ENCODE measurements at places on chromosomes 5 and 9.

- DNase-seq: no peak
These were observed 34.5 kb upstream of the MED27 start for GRCh38 chr9:132114102-132114707.

DNA sequence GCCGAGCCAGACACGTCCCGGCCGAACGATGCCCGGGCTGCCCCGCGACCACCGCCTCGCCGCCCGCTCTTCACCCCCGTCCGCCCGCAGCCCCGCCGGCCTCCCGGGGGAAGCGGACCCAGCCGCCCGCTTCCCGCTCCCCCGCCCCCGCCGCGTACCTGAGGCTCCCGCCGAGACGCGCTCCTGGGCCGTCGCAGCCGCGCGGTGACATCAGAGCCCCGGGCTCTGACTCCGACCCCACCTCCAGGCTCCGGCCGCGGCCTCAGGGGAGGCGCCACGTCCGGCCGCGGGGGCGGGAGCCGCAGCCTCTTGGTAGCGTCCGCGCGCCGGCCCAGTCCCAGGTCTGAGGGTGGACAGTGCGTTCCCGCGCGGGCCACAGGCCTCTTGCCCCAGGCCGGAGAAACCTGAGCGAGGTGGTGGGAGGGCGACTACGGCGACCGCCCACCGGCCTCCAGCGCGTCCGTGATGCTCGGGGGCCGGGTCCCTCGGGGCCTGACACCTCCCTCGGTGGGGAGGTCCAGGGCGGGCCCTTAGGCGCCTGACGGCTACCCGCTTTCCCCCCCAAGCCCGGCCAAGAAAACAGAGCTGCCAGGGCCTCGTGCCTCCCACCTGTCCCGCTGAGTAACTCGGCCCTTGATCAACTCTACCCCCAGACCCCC lies at the start of gene SHROOM1:
TSS of gene SHROOM1 (minus strand) at position 212 of the 659 bp plus-strand sequence. CDS start 4,507 bp downstream, outside the sequence.
- no peak for DNase-seq

- no peak for DNase-seq
These were observed 168.5 kb downstream of the GAS1 start for GRCh38 chr9:86778761-86779160.

DNA sequence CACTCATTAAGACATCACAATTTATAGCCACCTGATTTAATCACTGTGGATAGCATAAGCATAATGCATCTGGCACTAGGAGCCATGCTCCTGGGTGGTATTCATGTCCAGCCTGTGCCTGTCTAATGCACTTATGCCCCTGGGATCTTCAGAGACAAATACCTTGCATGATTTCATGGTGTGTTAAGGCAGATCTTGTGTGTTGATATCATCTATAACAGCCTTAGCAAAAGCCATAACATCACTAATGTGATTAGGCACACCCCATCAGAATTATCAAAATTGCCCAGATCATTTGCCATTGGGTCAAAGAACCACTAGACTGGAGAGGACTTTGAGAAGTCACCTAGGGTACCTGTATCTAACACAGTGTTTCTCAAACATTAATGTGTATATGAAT lies 43.7 kb upstream of the SELENOP start:
- DNase-seq: no peak

DNA sequence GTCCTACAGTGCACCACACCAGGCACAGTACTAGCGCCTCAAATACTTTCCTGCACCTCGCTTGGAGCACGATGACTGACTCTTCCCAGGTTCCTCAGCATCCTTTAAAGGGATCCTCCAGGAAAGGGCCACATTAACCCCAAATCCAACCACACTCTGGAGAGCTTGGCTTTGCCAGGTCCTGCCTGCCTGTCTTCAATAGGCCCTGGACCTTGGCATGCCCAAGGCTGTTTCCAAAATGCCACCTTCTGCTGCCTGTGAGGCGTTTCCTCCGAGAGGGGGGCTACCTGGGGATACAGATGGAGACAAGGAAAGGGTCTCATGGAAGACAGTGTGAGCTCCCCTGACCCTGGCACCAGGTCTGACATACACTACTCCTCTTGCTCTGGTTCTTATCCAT lies 169.9 kb downstream of the DAB2IP start:
- no peak for DNase-seq

DNA sequence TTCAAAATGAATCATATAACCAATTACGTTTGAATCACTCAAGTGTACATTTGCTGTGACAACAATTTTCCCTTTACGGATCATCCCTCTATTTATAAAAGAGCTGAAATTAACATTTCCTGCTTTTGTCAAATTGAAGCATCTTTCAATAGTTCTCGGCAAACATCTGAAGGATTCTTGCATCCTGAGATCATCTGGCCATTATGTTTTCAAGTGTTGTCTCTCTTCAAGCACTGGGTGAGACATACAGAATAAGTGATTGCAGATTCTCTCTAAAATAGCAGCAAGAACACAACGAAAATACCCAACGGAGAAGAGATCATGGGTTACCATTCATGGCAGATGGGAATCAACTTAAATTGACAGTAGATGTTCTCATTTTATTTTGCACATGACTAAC lies 283.4 kb upstream of the GRAMD2B start:
- DNase-seq: no peak

GRCh38 chr5:161342886-161343285 lies 203.6 kb downstream of the GABRB2 start:
- DNase-seq: no peak

- DNase-seq: no peak
These were observed 183.6 kb downstream of the CFAP90 start for GRCh38 chr5:7667216-7667767.

DNA sequence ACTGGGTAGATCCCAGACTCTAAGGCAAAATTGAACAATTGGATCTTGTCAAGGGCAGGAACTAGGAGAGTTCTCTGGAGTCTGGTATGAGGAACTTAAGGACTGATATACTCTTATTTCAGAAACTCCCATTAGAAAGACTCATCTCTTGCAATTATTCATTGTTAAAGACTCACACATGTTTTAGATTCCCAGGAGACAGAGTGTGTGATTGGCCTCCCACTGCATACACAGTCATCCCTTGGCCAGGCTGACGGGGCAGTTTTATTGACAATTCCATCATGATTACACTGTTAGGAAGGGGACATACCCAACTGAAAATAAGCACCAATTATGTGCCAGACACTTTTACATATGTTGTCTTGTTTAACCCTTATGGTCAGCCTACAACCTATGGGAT lies 347.2 kb downstream of the DMAC1 start:
- no peak for DNase-seq

- no peak for DNase-seq
These were observed 239.3 kb upstream of the PRDM9 start for GRCh38 chr5:23268136-23268535.

DNA sequence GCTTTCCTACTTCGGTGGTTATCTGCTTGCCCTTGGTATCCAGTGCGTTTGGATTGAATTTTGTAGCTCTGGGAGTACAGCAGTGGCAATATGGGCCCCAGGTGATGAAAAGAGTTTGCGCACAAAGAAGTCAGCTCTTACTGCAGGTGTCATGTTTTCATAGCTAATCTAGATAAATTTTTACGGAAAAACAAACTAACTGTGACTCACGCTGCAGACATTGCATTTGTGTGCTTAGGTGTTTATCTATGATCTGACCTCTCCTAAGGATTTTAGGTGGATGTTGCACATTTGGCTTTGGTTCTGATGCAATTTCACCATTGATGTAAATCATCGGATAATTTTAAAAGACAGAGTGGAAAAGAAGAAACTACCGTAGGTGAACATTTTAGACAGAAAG lies 92.1 kb downstream of the VCAN start:
- DNase-seq: no peak

- DNase-seq: no peak
These were observed 243.8 kb upstream of the WWC1 start for GRCh38 chr5:168047669-168048111.

DNA sequence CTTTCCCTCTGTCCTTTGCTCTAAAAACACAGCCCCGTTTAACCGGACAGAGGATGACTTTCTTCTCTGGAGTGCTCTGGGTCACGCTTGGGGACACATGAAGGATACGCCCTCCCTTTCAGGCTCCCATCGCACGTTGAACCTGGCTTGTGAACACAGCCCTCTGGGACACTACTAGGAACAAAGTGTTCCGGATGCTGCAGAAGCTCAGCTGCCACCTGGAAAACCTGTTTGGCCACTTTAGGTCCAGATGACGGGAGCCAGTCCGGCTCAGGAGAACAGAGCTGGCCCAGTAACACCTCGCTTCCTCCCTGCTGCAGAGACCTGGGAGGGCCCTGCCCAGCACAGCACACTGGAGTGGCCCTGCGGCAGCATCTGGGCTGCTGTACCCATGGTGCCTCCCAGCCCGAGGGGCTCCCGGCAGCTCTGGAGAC lies 60.1 kb downstream of the GADD45G start:
- no peak for DNase-seq

GRCh38 chr9:110133608-110134210 lies 74.2 kb downstream of the C9orf152 start:
- no peak for DNase-seq

DNA sequence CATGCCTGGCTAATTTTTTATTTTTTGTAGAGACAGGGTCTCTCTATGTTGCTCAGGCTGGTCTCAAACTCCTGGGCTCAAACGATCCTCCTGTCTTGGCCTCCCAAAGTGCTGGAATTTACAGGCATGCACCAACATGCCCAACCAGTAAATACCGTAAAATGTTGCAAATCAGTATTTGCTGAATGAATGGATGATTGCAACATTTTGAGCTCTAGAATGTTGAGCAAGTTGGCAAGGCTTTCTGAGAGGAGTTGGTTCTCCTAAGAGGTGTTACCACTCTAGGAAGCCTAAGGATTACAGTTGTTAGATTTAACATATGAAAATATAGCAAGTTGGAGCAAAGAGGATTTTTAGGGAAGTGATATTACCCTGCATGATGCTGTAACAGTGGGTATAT lies 15.6 kb upstream of the DMXL1 start:
- no peak for DNase-seq

DNA sequence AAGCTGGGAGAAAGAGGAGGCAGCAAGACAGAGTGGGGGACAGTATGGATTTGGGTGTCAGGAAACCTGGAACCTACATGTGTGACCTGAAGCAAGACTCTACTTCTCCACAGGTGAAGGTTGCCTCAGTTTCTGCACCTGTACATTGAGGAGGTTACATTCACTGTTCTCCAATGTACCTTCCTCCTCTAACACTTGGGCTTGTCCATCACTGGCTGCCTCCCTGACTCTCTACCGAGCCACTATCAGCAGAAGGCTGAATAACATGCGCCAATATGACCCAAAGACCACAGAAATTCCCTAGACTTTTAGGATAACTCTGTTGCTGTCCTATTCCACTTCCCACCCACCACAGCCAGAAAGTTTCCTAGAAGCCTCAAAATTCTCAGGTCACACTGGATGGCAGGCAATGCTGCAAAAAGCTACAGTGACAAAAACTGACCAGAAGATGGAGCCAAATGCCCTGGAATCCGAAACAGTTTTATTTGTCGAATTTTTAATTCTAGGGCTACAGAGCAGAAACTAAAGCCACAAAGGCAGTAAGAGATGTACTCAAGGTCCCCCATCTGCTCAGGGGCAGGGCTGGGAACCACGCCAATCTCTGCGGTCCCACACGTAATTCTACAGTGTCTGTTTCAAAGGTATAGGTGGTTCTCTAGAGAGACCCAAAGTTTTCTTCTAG lies 64.4 kb downstream of the FAM114A2 start:
- no peak for DNase-seq

DNA sequence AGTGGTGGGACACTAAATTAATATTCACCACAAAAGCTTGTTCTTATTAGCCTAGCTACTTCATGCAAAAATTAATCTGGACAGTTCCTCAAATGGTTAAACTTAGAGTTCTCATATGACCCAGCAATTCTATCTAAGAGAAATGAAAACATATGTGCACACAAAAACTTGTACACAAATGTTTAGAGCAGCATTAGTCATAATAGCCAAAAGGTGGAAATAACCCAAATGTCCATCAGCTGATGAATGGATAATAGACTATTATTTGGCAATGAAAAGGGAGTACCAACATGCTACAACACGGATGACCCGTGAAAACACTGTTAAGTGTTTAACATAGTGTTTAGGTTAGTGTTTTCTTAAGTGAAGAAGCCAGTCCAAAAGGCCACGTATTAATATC lies 32.8 kb upstream of the TNIP1 start:
- DNase-seq: no peak

- no peak for DNase-seq
These were observed 906 bp downstream of the SLC25A51 start for GRCh38 chr9:37902796-37903646.

GRCh38 chr9:108412755-108413154 lies 443.0 kb downstream of the ACTL7B start:
- DNase-seq: no peak

- DNase-seq: no peak
These were observed at the start of gene ANKRD34B for GRCh38 chr5:80569961-80570786. Gene ANKRD34B, minus strand, starts transcription at chr5:80570280. Its CDS starts 10,261 bp downstream, at chr5:80560019.

DNA sequence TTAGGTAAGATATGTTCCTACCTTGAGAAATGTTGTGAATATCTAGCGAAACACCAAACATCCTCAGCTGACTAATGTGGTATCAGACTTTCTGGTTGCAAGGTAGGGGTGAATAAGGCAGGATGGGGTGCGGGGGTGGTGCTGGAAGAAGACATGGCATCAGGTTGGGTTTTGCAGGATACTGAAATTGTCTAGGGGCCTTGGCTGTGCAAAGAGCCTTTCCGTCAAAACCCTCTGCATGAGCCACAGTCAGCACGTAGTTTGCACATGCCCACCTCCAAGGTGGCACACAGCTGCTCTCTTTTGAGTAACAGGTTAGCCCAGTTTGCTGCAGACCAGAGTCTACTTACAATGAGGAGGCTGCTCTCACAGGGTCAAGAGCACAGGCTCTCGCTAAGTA lies 42.0 kb downstream of the SFXN1 start:
- no peak for DNase-seq

GRCh38 chr9:136110082-136111061 lies 8.3 kb downstream of the TMEM250 start:
- DNase-seq: no peak

- no peak for DNase-seq
These were observed 1749.0 kb upstream of the C9orf72 start for GRCh38 chr9:29322240-29322639.

- no peak for DNase-seq
These were observed 47.4 kb downstream of the RNF180 start for GRCh38 chr5:64213011-64213410.

Data from stimulated activated CD8-positive, alpha-beta memory T cell treated with anti-CD3 and anti-CD28 coated beads, Interleukin-2, amount 100 ng/mL, for 1 hour (primary cell).